ENCODE measurements at places on chromosomes 16 and 17.

DNA sequence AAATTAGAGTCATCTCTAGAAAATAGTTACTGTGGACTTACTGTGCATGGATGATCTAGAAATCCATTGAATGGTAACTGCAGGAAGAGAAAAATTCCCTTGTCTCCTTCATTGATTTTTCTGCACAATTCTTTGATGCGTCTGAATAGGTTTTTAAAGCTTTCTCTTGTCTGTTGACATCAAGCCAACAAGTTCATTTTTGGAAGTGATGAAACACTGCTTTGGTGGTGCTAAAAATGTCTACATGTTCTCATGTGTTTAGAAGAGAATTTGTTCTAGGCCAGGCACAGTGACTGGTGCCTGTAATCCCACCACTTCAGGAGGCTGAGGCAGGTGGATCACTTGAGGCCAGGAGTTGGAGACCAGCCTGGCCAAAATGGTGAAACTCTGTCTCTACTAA lies 57.1 kb upstream of the AXIN2 start:
- no peak for DNase-seq

DNA sequence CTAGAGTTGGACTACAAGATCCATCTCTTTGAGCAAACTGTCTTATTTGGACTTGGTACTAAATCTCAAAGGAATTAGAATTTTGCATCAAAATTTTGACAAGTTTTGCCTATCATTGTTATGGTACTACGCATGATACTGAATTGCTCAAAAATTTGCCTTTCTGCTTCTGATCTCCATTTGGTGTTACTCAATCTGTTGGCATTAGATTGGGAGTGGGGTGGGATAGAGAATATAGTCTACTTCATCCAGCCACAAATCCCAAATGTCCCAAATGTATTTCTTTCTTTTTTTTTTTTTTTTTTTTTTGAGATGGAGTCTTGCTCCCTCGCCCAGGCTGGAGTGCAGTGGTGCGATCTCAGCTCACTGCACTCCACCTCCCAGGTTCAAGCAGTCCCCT lies 204.8 kb downstream of the TANC2 start:
- DNase-seq, result no peak

DNA sequence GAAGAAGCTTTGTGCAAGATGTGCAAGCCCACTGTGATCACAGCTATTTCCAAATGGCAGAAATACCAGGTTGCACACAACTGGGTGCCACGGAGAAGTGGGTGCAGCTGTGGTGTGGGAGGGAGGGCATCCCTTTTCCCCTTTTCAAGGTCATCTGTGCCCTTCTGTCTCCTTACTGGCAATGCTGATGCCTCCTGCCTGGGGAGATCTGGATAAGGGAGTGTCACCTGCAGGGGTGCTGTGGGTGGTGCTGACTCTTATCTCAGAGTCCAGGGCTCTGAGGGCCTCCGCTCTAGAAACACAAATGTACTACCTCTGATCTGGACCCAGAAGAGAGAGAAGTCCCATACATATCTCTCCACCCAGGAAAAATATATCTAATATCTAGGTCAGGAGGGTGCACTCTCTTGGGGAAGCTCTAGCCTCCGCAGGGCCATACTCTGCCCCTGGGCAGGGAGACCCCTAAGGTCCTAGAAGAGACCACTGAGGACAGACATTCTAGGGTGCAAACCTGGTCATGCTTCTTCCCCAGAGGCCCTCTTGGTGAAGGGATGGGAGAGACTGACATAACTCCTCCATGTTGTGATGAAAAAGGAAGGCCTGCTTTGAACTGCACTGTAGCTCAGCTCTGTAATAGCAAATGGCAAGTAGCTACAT lies 18.5 kb downstream of the NPRL3 start:
- no peak for DNase-seq

DNA sequence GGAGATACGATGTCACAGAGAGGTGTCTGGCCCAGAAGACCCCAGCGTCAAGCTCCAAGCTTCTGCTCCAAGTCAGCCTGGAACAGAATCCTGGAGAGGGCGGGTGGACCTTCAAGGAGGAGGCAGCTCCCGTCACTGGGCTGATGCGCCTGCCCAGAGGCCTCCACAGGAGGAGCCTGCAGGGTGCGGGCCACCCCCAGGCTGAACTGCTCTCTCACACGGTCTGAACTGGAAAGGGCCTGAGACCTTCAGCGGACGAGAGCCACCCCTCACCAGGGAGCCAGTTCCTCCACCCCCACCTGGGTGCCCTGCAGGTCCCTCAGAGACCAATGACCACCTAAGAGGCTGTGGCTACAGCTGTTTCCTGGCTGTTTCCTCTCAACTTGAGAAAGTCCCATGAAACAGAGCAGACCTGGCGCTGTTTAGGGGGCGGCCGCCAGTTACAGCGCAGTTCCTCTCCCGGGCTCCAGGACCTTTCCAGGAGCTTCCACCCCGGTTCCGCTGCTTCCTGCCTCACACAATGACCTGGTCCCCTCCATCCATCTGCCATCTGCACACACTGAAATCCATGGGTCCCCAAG lies 36.0 kb upstream of the KLHDC4 start:
- no peak for DNase-seq

DNA sequence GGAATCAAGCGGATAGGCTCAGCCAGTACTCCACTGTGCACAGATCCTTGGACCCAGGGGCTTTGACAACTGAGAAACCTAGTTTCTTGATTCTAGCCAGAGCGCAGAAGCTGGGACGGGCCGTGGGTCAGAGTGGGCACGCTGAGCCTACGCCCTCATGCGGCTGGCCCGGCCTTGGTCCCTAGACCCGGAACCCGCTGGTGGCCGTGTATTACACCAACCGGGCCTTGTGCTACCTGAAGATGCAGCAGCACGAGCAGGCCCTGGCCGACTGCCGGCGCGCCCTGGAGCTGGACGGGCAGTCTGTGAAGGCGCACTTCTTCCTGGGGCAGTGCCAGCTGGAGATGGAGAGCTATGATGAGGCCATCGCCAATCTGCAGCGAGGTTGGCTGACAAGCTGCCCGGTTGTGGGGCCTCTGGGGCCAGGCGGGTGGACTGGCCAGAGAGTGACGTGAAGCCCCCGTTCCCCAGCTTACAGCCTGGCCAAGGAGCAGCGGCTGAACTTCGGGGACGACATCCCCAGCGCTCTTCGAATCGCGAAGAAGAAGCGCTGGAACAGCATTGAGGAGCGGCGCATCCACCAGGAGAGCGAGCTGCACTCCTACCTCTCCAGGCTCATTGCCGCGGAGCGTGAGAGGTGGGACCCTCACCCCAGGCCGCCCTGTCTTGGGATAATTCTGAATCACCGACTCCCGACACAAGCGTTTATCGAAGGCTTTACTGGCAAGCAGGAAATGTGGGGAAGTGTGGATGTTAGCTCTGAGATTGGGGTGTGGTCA lies 946 bp downstream of the STUB1 start:
- no peak for DNase-seq

DNA sequence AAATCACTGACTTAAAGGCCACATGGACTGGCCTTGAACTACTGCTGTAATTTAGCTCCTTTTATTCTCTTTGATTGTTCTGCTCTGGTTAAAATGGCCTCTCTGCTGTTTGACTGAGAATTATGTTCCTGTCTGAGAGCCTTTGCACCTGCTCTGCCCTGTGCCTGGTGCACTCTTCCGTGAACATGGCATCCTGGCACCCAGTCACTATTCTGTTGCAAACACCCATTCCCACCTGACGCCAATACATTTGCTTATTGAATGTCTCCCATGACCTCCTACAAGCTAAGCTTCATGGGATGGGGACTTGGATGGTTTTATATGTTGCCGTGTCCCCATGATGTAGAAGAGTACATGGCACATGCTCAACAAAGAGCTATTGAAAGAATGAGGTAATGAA lies 20.1 kb downstream of the HSD17B2 start:
- DNase-seq, result no peak

DNA sequence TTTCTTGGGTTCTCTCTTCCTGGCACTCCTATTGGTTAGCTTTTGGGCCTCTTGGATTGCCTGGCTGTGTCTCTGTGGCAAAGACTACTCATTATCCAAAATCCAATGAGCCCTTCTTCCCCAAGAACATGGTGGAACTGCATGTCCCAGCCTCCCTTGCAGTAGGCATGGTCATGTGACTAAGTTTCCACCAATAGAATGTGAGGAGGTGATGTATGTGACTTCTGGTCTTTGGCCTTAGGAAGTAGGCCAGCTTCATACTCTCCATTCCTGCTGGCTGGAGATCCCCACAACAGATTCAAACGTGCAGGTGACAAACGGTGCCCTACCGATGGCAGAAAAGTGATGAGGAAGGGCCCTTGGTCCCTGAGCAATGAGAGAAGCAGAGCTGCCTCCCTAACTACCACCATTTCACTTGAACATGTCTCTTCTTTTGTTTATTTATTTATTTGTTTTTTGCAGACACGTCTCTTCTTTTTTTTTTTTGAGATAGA lies 17.3 kb upstream of the SPN start:
- DNase-seq, result peak; percentile 52

DNA sequence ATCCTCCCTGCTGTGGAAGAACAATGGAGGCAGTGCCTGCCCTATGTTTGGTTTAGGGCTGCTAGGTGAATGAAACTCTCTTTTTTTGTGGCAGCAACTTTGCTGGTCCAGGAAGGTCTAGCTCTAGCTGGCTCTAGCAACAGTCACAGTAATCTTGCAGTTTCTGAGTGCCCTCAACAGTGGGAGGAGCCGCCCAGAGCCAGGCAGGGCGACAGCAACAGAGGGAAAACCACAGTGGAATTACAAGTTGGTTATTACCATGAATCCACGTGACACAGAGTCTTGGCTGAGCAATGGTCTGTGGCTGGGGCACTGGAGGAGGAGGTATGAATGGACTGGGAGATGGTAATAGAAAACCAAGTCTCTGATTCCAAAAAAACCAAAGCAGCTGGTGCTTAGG lies 10.3 kb downstream of the HSPB9 start:
- no peak for DNase-seq

- no peak for DNase-seq
These were observed at the start of gene PROCA1 for GRCh38 chr17:28711723-28712031. TSS of gene PROCA1 (minus strand) at chr17:28711888. CDS start at chr17:28711660, 228 bp downstream.

- no peak for DNase-seq
These were observed 3.0 kb upstream of the ABCC1 start for GRCh38 chr16:15946257-15947044.

- DNase-seq, result no peak
These were observed 28.5 kb downstream of the SRCIN1 start for GRCh38 chr17:38577244-38577643.

DNA sequence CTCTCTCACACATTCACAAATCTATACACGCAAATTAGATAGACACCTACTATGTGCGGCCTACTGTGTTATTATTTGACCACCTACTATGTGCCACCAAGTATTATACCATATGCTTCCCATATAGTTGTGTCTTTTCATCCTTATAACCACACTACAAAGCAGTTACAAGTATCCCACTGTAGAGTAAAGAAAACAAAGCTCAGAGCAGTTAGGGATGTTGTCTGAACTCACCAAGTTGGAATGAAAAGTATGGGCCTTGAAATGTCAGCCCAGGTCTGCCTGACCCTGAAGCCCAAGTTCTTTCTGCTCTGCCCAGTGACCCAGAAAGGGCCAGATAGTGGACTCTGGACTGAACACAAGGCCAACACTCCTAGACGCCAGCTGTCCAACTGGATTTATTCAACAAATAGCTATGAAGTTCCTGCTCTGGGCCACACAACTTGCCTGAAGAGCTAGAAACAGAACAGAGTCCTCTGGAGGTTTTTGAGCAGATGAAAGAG lies 8.5 kb downstream of the KRT37 start:
- no peak for DNase-seq

DNA sequence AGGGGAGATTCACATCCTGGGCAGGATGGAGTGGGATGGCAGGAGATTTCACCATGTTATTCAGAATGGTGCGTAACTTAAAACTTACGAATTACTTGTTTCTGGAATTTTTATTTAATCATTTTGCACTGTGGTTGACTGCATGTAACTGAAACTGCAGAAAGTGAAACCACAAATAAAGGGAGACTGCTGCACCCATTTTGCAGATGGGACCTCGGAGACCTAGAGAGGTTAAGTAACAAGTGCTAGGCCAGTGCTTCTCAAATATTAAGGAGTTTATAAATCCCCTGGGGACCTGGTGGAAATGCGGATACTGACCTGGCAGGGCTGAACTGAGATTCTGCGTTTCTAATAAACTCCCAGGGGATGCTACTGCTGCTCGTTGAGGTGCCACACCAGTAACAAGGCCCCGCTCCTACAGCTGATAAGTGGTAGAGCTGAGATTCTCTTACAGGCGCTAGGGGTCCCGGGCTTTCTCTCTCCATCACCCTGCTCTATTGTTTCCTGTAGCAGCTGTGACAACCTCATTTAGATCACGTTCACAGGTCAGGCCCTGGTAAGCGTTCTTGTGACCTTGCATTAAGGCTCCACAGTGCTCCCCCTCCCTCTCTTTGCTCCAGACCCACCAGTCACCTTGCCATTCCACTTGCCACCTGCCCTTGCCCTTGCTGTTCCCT lies 167.1 kb upstream of the CDH13 start:
- no peak for DNase-seq

DNA sequence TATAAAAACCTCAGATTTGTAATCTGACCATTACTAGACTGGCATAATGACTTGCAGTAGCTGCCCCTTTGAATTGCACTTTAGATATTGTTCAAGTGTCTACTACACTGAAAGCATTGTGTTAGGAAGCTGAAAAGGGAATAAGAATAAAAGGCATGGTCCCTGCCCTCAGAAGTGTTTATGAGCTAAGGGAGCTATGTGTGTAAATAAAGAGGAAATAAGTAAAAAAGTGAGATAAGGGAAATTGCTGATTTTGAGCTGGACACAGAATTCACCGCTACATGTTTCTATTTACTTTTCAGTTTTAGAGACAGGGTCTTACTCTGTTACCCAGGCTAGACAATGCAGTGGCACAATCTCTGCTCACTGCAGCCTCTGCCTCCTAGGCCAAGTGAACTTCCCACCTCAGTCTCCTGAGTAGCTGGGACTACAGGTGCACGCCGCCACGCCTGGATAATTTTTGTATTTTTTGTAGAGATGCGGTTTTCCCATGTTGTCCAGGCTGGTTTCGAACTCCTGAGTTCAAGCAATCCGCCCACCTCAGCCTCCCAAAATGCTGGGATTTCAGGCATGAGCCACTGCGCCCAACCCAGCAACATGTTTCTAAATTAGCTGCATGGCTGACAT lies 57.0 kb downstream of the GRB2 start:
- DNase-seq, result no peak

GRCh38 chr17:52738791-52739190 lies 580.3 kb upstream of the CA10 start:
- no peak for DNase-seq

- DNase-seq, result no peak
These were observed 165.1 kb downstream of the PPM1E start for GRCh38 chr17:58920773-58921172.

- peak; percentile 93 for DNase-seq
These were observed 12.4 kb downstream of the SGCA start for GRCh38 chr17:50177983-50178834.
